ENCODE measurements at places on chromosomes 16 and 17.

DNA sequence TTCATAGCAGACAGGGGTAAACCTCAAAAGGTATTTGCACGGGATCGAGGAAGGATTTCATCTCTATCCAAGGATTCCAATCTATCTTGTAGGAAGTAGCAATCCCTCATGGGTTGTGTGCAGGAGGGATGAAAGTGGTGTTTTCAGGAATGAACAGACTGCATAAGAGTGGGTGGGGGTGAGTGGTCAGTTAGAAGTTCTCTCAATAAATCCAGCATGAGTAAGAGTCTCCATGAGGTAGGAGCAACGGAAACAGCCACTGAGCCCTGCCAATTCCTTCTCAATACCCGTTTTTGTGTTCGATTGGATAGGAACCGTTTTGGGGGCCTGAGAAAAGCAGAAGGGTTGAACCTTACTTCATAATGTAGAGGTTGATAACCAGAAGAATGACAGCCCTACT, 375.6 kb downstream of the SOX9 start:
- DNase-seq, result no peak

DNA sequence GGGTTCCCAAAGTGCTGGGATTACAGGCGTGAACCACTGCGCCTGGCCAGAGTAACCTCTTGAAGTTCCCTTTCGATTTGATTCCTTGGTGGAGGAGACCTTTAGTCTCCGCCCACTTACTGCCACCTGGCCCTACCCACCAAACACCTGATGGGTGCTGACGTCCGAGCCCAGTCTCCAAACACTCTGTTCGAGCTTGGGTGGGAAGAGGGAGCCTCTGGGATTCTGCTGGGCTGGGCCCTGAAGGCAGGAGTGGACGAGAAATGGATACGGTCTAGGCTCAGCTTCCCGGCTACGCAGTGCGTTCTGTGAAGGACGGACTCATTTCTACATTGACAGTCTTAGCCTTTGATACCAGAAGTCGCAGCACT, 870 bp upstream of the ITGA3 start:
- DNase-seq, result peak; percentile 40

DNA sequence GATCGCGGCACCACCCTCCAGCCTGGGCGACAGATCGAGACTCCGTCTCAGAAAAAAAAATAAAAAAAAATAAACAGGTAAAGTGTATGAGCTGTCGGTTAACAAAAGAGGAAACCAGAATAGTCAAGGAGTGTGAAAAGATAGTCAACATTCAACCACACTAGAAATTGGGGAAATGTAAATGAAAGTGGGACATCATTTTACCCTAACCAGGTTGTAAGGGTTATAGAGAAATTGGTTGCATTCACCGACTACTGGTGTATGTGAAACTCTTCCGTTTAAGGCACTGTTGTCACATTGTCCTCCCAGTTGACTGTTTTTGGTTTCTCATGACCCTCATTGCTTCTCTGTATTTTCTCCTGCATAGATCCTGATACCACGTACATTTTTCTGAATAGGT, 62.8 kb downstream of the RABEP1 start:
- no peak for DNase-seq

GRCh38 chr17:46136820-46137219, 56.4 kb downstream of the KANSL1 start:
- DNase-seq, result no peak

DNA sequence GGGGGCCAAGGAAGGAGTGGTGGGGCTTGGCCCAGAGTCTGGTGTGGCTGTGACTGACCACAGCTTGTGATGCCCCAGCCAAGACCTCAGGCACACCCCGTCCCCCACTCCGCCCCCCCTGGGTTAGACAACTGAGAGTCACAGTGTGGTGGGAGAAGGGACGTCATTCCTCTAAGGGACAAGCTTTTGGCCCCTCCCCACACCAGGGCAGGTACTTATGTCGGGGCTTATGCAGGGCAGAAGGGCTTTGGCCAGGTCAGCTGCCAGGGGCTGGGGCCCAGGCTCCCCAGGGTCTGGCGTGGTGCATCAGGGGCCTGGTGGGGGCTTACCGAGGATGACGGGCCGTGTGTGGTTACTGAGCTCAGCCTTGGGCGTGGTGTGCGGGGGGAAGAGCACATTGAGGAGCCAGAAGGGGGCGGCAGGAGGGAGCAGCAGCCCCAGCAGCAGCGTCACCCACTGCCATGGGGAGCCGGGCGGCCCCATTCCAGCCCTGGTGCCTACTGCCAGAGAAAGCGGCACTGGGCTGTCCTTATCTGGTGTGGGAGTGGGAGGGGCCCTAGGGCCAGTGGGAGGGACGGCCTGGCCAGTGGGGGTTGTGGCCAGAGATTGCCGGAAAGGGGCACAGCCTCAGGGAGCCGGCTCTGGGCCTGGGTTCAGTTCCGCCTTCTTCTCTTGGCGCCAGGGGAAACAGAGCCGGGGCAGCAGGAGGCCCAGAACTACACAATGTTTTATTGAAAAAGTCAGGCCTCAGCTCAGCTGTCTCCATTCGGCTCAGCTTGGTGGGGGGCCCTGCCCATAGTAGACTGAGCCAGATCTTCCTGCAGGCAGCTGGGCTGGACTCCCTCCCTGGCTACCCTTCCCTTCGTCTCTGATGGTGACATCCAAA, at the start of gene LCAT:
TSS of gene LCAT (minus strand) at position 502 of the 886 bp plus-strand sequence. CDS start at position 483, 19 bp downstream.
- no peak for DNase-seq

DNA sequence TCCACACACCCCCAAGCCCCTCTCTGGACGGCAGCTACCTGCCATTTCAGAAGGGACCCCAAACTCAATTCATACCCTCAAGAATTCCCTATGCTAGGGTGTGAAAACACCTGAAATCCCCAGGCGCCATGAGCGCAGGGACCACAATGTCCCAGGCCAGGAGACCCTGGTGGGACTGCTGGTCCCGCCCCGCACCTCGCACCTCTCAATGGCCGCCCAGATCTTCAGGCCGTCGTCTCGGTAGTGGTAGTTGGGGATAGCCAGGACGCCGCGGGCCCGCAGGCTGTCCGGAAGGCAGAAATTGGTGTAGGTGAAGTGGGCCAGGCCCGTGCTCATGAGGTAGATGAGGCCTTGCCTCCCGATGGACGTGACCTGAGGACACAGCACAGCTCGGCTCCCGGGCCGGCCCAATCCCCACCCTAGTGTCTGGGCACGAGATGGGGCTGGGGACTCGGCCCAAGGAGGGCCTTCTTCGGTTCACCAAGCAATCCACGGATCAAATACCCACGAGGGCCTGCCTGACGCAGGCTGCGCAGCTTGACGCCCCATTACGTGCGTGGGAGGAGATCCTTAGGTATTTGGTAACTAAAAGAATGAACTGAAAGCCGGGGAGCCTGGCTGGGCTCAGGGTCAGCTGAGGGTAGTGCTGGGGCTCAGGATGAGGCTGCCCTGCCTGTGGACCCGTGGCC, 9.2 kb downstream of the ALOXE3 start:
- no peak for DNase-seq

- DNase-seq, result no peak
Measured at GRCh38 chr17:4048218-4048617, 84.0 kb upstream of the ATP2A3 start.
